ENCODE measurements at places on chromosomes 1 and 21.

- no peak for DNase-seq
Measured at GRCh38 chr21:43609501-43610340, 49.6 kb downstream of the HSF2BP start.

DNA sequence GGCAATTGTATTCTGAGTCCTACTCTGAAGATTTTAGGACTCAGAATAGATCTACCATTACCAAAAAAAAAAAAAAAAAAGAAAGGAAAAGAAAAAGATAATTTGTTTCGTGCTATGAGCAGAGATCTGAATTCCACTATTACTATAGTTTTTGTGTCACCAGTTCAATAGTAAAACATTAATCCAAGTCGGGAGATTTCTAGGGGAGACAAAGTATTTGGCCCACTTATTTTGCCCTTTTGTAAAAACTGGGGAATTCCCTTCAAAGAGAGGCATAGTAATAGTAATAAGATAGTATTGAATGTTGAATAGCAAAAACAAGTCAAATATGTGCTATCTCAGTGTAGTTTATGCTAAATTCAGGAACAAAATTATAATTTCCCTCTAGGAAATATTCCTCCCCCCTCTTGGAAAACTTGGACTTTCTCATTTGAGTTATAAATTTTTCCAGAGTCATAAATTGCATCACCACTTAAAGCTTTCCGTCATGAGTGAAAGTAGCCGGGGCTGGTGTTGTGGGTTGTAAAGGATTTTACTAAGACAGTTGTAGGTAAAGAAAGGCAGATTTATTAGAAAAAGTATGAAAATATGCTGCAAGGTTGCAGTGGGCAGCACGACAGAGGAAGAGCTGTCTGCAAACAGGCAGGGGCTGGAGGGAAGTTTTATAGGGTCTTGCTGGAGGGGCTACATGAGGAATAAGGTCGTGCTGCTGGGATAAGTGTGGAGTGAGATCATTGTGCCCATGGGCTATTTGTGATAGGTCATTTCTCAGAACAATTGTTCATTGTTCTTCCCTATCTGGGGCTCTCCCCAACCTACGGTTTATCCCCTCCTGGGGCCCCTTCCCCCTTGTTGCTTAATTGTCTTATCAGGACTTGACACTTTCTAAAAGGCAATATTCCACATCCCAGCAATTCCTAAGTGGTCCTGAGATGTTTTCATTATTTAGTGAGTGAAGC lies 1009.9 kb downstream of the PLA2G4A start:
- DNase-seq = no peak

GRCh38 chr1:81999364-81999763 lies 198.6 kb downstream of the ADGRL2 start:
- no peak for DNase-seq

GRCh38 chr1:30523055-30524020 lies 200.0 kb downstream of the MATN1 start:
- DNase-seq = peak; percentile 91

GRCh38 chr1:76291191-76291590 lies 216.6 kb downstream of the ST6GALNAC3 start:
- no peak for DNase-seq
